Activated CD4-positive, CD25-positive, alpha-beta regulatory T cell treated with anti-CD3 and anti-CD28 coated beads, Interleukin-2, amount 50 U/mL, for 72 hours (primary cell): ENCODE measurements at places on chromosomes 11 and 22.

DNA sequence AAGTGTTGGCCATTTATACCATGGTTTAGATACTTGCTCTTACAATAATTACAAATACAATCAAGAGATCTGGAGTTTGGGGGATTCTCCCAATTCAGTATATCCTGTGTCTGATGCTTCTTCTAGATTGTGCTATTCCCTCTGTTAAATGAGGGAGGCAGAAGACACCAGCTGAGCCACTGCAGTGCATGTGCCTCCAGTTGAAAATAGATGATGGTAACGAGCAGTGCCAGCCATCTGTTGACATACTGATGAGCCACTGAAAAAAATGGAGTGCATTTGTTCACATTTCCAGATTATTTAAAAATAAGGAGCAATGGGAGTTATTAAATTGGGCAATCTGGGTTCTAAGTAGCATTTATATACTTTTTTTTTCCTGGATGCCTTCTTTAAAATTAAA, 1428.0 kb upstream of the TENM4 start:
- DNase-seq, result no peak

DNA sequence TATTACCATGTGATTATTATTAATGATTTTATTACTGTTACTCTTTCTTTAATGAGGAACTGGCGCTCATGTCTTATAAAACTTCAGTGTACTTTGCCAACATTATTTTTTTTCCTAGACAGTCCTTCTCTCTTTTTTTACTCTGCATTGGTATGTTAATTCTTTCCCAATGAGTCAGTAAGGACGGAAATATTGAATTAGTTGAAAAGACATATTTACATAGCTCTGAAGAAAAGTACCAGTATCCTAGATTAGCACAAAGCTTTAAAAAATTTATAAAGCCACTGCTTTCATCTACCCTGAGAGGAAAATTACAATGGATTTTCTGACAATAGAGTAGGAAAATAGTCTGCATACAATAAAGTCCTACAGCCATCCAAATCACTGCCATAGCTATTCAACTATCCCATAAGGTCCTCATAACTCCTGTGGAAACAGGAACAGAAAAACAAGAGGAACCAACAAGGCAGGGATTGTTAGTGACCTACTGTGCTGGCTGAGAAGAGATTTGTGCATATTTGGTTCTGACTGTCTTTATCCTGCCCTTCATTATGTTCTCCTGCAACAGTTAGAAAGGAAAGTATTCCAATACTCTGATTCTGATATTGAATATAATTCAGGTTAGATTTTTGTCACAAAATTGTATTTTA, 314.4 kb downstream of the AASDHPPT start:
- no peak for DNase-seq

GRCh38 chr11:73002214-73002613, 139.9 kb downstream of the FCHSD2 start:
- DNase-seq, result no peak

- no peak for DNase-seq
Measured at GRCh38 chr11:64008283-64008913, 22.2 kb downstream of the OTUB1 start.

GRCh38 chr11:1485504-1485885, 1.1 kb downstream of the MOB2 start:
- no peak for DNase-seq

GRCh38 chr22:50700387-50701075, 27.9 kb downstream of the SHANK3 start:
- DNase-seq, result no peak

DNA sequence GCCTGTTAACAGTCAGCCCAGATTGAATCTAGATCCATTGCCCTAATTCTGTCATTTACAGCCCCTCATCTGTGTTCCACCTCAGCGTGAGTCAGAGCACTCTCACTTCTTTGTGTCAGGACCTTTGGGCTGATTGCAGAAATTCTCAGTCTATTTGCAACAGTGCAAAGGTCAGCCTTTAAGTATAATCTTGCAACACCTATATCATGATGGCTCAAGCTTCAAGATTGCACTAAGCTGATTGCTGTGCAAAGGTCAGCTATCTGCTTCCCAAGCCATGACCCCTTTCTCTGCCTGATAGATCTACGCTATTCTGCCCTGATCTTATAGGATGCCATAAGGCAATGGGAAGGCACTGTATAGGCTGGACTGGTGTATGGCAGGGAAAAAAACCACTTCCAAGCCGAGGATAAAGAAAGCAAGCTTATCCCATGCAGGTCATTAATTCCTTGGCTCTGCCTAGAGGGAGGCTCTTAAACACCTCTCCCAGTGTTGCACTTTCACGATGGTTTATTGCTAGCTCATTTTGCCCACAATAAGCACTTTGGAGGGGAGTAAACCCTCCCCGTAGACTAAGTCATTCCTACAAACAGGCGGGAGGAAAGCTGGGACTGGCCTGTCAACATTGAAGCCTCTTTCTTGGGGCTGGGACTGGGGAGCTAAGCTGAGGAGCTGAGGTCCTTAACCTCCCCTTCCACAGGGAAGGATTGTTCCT, 100.6 kb downstream of the RRAS2 start:
- DNase-seq, result no peak

DNA sequence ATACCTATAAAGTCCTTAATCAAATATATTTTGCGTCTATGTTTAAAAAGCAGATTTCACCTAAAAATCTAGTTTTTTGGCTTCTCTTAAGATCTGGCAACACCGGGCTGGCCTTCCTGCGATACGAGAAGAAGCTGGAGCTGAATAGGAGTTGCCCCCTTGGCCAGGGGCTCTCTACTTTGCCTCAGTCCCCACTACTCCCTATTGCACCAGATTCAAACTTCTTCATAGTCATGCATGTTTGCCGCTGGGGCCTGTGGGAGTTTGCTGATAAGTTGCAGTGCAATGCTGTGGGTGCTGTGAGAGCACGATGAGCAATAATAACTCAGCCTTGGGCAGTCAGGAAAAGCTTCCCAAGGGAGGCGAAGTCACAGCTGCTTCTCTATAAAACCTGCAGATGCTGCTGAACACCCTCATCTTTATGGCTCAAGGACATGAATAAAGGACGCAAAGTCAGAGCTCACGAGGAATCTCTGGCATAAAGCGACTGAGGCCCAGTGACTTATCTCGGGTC, 15.2 kb upstream of the EIF3D start:
- no peak for DNase-seq

GRCh38 chr11:48020092-48020755, 39.9 kb downstream of the PTPRJ start:
- no peak for DNase-seq

DNA sequence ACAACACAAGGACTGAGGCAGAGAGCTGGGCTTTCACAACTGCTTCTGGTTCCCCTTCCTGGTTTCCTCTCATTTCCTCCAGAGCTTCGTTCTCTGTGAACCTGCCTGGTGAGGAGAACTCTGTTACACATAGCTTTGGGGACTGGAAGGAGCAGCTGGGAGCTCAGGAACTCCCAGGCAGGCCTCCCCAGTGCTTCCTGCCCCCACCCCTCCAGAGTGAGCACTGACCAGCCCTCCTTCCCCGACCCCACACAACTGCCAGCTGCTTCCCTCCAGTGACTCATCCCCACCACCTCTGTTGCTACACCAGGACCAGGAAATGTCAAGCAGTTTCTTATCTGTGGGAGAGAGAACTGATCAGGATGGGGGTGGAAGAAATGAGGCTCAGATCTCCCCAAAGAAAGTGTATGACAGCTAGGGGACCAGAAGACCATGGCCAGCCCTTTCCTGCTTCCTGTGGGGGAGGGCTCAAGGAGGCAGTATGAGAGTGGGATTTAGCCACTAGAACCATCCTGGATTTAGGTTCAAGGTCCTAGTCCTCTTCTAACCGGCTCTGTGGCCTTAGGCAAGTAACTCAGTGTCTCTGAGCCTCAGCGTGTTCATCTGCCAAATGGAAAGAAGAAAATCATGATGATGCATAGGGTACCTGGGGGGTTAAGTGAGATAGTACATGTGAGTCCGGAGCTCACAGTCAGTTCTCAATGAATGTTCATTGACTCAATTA, 4.5 kb upstream of the TP53I11 start:
- no peak for DNase-seq

- DNase-seq, result no peak
Measured at GRCh38 chr11:19723572-19724342, 11.1 kb downstream of the NAV2 start.

GRCh38 chr11:67636962-67637361, 2.6 kb downstream of the TBX10 start:
- DNase-seq, result no peak

DNA sequence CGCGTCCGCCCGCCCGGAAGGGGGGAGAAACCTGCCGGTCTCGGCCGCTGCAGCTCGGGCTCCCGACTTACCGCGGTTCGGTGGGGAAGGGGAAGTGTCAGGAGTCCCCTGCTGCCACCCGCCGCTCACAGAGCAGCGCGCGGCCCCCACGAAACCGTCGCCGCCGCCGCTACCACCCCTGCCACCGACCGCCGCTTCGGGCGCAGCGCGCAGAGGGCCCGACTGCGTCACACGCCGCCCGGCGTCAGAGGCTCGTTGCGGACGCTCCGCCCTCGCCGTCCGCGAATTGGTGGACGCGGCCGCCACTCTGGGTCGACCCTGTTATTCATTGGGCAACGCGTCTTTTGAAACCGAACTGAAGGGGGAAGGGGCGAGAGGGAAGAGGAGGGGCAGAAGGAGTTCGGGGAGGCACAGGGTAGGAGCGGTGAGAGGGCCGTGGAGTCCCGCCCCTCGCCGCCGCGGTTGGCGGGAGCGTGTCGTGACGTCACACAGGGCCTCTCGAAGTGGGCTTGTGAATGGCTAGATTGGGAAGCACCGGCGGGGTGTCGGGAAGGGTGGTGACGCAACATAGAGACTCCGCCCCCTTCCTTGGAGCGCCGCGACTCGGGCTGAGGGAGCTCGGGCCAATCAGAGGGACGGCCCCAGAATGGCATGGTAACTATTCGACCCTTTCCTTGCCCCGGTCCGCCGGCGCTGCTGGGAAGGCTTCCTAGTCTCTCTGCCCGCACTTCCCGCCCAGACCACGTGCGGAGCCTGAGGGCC, at the start of gene NUP98:
Gene NUP98, minus strand, starts transcription at position 226 of the 762 bp plus-strand sequence. CDS start 15,437 bp downstream, outside the sequence.
- DNase-seq, result peak; percentile 99

DNA sequence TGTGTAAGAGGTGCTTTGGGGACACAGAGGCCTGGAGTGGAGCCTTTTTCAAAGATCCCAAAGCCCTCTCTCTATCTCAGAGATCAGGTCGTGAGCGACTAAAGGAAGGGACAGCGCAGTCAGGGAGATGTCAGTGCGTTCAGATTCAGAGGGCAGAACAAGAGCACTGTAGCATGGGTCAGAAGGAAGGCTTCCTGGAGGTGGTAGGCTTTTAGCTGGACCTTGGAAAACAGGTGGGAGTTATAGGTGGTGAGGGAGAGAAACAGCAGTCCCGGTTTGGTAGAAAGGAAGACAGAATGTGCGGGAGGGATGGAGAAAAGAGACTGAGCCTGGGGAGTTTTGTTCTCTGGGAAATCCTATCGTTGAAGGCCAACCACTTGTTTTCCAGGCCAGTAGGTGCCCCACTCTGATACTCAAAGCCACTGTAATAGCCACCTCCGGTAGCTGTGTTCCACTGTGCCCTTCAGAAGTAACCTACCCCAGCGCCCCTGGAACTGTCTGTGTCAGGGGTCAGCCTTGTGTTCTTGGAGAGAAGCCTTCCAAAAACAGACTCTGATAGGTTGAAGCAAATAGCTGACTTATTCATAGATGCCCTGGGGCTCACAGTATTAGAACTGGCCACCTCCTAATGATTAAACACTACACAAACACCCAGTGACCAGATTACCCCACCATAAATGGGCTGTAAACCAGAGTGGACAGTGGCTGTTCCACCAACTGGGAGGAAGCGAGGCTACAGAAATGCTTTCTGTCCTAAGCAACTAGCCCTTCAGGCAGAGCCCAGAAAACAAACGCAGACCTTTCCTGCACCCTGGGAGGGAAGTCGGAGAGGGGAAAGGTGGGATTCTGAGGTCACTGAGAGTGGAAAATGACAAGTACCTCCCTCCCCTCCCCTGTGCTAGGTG, 157.7 kb downstream of the DBX1 start:
- no peak for DNase-seq

DNA sequence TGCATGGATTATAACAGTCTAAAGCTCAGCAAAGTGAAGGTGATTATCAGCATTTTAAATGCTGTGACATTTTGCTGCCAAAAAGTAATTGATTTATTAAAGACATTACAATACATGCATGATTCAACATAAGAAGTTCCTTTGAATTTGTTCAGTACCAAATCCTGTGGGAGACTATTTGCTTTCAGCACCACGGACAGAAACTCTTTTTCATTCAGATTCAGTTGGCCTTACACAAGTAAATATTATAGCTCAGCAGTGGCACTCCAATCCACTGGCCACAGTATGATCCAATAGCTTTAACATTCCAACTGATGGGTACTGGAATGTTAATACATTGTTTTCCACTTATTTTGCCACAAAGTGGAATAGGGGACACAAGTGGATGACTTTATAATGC, 806.7 kb downstream of the NTM start:
- DNase-seq, result no peak

GRCh38 chr11:130407978-130408377, 20.4 kb downstream of the ADAMTS8 start:
- DNase-seq, result no peak

DNA sequence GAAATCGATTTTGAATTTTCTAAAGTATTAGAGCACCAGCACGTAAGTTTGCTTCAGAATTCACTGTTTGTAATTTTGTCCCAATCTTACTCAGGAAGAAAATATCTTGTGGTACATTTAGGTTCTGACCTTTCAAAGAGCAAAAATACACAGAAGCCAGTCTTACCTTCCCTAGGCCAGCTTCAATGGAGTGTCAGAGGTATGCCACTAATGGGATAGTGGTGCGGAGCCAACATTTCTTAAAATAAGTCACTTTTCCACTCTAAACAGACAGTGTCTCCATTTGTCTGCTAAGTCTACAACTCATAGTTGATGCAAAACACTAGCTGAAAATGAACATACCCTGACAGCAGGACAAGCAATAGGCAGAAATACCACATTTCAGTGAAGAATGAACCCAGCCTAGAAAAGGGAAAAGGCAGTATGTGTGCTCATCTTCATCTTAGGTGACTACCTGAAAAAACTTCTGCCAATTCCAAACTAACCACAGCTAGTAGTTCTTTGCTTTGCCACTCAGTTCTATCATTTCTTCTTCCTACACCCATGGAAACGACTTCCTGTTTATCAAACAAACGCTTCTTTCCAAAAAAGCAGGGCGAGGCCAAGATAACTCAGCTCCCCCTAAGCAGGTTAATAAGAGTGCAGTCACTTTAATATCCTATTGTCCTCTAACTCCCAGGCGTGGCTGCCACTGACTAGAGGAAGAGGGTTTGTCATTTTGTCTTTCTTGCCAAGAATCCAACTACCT, 94.0 kb upstream of the APOA1 start:
- no peak for DNase-seq
